ENCODE measurements at places on chromosomes 3 and 15. TPM values are rescaled to one million over a fixed set of nuclear protein-coding genes. Genes with fewer than 3 reads are reported as not detected.

Gene SCAANT1
- not detected for total RNA-seq

Gene INKA1
- total RNA-seq: 0.37 TPM

Gene PDZRN3
- total RNA-seq: not detected

Gene OR5K2
- not detected for total RNA-seq

Gene CHAC1
- total RNA-seq: 19.8 TPM

Gene CELSR3
- 5.1 TPM for total RNA-seq

Gene SYNPR
- total RNA-seq: not detected

Gene OCA2
- not detected for total RNA-seq

Gene ATP13A5
- not detected for total RNA-seq

Gene ASB14
- not detected for total RNA-seq

Gene SLC2A2
- total RNA-seq: not detected

DNA sequence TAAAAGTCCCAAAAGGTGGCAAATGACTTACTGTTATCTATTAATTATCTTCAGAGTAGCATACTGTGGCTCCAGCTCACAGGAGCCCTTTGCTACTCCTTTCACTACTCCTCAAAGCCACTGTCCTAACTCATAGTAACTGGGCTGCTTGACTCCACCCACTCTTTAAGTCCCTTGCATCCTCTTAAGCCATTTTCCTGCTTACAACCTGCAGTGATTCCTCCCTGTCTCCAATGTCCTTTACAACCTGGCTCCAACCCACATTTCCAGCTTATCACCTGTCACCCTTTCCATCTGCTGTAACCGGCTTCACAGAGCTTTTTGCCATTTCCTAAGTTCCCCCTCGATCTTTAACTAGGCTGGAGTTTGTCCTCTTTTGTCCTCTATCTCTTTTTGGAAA is 388.1 kb downstream of the FGF12 start:
- no peak overlapping the region for H3K27ac ChIP-seq
- no peaks in the 10 kb centered on the region for H3K4me1 ChIP-seq
- H3K36me3 ChIP-seq: no peaks in the 10 kb centered on the region
- H3K4me3 ChIP-seq: no peak overlapping the region

DNA sequence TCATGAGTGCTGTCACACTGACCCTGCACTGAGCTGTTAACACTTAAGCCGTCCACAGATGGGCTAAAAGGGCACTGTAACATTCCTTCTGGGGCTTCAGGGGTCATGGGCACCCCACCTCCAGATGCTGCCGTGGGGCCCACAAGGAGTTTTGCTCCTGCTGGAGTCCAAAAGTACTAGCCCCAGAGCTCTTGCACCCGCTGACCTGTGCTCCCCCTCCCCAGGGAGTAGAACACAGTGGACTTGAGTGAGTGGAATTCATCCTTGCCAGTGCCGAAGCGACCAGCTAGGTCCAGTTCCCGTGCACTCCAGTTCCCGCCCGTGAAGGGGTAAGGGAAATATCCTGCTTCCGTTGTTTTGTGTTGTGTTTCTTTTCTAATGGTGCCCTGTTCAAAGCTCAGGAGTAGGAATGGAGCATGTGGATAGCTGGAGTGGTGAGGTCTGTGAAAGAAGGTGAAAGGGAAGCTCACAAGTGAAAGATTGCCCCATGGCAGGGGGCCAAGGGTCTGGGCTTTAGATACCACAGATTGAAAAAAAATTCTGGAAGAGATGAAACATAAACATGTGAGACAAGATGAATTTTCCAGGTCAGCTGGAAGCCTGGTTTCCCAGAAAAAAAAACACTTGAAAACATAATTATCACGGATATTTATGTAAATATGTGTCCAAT is 36.6 kb downstream of the SLCO2A1 start:
- peaks cover 9% of the 10 kb centered on the region for H3K27me3 ChIP-seq
- H3K36me3 ChIP-seq: no peaks in the 10 kb centered on the region
- H3K4me3 ChIP-seq: no peak overlapping the region
- no peak overlapping the region for H3K27ac ChIP-seq
- DNase-seq: no peak
- no peaks in the 10 kb centered on the region for H3K4me1 ChIP-seq

DNA sequence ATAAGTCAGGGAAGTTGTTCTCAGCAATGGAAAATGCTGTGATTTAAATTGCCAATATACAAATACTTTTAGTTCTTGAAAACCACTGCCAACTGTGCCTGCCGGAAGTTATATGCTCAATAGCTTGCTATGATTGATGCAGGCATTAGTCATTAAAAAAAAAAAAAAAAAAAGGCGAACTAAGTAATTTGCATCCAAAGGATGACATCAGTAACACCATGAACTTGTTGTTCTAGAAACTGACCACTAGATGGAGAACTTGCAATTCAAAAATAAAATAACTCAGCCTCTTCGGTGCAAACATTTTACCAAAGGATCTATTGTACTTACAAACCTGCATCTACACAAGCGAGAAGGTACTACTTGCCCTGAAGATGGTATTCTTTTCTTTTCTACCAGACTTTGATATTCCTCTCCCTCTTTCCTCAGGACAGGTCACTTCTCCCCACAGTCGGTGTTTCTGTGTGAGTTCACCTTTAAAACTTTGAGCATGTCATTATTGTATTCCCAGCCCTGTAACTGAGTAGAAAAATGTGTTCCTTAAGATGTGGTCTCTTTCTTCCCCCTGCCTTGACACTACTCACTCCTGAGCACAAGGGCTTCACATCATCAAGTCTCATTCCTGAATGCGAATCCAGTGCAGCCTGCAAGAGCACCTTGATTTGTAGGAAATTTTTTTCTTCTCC is 115.0 kb upstream of the VEPH1 start:
- peaks cover 5% of the 10 kb centered on the region for H3K4me1 ChIP-seq
- peak; percentile 26 for DNase-seq
- no peak overlapping the region for H3K27ac ChIP-seq
- no peak overlapping the region for H3K4me3 ChIP-seq

GRCh38 chr3:132421832-132422231 is 4.5 kb downstream of the DNAJC13 start:
- DNase-seq: no peak
- H3K36me3 ChIP-seq: peaks cover 1% of the 10 kb centered on the region
- peaks cover 36% of the 10 kb centered on the region for H3K4me1 ChIP-seq
- no peaks in the 10 kb centered on the region for H3K27me3 ChIP-seq

DNA sequence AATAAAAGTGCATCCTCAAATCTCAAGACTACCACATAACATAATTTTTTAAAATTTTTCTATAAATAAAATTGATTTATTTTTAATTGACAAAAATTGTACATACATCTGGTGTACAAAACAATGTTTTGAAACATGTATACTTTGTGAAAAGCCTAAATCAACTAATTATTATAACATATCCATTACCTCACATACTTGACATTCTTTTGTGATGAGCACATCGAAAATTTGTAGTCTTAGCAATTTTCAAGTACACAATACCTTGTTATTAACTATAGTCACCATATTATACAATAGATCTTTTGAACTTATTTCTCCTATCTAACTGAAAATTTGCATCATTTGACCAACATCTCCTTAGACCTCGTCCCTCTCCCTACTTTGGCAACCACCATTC is 7.9 kb upstream of the WNT5A start:
- H3K27ac ChIP-seq: no peak overlapping the region
- H3K4me3 ChIP-seq: no peak overlapping the region
- no peak for DNase-seq
- no peaks in the 10 kb centered on the region for H3K4me1 ChIP-seq

DNA sequence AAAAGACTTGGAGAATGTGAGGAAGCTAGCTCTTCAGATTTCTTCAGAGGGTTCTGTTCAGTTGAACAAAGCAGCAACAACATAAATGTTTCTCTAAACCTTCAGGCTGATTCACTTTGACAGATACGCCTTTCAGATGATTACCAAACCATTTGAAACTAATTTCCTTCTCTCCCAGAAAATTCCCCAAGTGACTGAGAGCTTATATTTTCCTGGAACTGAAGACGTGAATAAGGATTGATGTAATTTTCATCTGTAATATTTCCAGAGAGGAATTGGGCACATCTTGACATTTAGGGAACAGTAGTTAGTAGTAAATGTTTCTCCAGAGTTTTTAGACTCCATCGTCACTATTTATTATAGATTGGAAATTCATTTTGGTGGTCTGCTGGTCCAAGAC is 108.6 kb upstream of the AADACL2 start:
- H3K4me1 ChIP-seq: no peaks in the 10 kb centered on the region
- no peak overlapping the region for H3K27ac ChIP-seq
- H3K27me3 ChIP-seq: no peaks in the 10 kb centered on the region
- no peaks in the 10 kb centered on the region for H3K36me3 ChIP-seq

- no peak for DNase-seq
- no peak overlapping the region for H3K27ac ChIP-seq
- H3K4me3 ChIP-seq: no peak overlapping the region
- peaks cover 6% of the 10 kb centered on the region for H3K36me3 ChIP-seq
Measured at GRCh38 chr3:129665024-129665768, 58.7 kb upstream of the PLXND1 start.

DNA sequence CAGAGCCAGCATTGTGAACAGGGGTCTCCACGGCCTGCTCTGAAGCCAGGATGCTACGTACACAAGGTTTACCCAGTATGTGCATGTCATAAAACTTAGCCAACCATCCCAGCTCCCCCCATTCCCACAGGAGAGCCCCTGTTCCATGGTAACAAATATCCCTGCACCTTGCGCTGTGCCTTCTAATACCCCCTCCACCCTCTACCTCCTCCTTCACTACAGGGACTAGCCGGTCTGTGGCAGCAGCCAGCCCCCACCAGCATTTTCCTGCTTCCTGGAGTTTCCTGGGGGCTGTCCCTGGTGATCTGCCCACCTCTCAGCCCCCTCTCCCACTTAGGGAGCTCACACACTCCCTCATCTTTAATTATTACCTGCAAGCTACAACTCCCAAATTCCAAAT is 20.4 kb downstream of the ACSBG1 start:
- H3K36me3 ChIP-seq: no peaks in the 10 kb centered on the region
- H3K4me1 ChIP-seq: no peaks in the 10 kb centered on the region
- DNase-seq: no peak
- no peak overlapping the region for H3K4me3 ChIP-seq
- H3K27me3 ChIP-seq: peaks cover 2% of the 10 kb centered on the region
- no peak overlapping the region for H3K27ac ChIP-seq

- H3K27me3 ChIP-seq: no peaks in the 10 kb centered on the region
- no peak for DNase-seq
- H3K27ac ChIP-seq: no peak overlapping the region
- H3K4me3 ChIP-seq: no peak overlapping the region
Measured at GRCh38 chr15:69565066-69565655, 112.5 kb downstream of the RPLP1 start.

DNA sequence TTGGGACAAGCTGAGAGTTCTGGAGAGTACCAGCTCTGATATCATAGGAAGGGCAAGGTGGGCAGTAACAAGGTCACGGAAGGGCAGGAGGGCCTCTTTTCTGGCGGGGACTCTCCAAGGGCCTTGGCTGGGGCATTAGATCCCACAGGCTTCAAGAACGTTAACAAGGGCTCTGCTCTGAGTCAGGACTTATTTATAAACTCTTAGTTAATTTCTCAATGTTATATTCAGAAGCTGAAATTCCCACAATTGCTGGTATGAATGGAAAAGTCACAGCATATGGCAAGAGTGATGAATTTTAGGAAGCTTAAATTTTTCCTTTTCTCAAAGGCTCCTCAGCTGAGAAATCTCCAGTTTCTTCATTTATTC is 320.2 kb upstream of the TBC1D5 start:
- no peaks in the 10 kb centered on the region for H3K4me1 ChIP-seq
- no peak overlapping the region for H3K4me3 ChIP-seq
- no peaks in the 10 kb centered on the region for H3K27me3 ChIP-seq
- H3K36me3 ChIP-seq: no peaks in the 10 kb centered on the region
- no peak overlapping the region for H3K27ac ChIP-seq

DNA sequence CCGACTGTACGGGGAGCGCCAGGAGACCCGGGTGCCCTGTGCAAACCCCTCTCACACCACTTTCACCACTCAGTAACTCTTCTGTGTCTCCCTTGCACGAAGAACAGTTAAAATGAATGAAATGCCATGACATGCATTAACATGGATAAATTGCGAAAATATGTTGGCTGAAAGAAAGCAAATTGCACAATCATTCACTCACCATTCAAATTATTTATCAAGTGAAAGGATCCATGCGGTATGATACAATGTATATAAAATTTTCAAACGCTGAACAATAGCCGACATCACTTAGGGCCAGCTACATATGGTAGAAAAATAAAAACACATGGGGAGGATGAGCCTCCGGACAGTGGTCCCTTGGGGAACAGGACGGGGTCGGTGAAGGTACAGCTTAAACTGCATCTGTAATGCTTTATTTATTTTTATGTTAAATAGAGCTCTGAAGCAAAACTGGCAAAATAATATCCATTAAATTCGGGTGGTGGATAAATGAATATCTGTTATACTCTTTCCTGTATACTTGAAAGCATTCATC is 45.9 kb downstream of the SLC12A8 start:
- H3K36me3 ChIP-seq: no peaks in the 10 kb centered on the region
- no peak overlapping the region for H3K4me3 ChIP-seq
- H3K4me1 ChIP-seq: no peaks in the 10 kb centered on the region

DNA sequence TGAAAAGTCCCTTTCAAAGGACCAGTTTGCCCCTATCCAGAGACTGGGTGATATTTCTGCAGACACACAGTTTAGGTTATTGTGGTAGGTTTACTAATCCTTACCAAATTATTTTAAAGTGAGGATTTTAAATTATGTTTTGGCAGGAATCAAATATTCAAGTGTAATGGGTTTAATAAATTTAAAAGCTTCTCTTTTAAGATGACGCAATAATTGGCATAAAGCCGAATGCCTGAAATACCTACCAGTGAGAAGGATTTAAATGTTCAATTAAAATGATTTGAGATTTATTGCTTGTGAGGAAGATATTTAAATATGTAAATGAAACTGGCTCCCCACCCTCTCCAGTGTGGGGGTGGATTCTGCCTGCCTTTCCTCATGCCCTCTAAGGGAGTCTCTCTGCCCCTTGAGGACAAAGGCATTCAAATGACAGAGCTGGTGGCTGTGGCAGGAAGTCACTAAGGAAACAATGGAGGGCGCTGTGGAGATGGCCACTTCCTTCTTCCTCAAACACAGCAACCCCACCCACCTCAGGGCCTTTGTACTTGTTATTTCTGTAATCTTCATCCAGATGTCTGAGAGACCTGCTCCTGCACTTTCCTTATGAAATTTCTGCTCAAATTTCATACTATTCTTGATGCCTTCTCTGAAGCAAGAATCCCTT is 131.7 kb downstream of the TNIK start:
- peaks cover 5% of the 10 kb centered on the region for H3K36me3 ChIP-seq
- DNase-seq: peak; percentile 75
- no peaks in the 10 kb centered on the region for H3K27me3 ChIP-seq
- H3K27ac ChIP-seq: no peak overlapping the region
- no peak overlapping the region for H3K4me3 ChIP-seq

DNA sequence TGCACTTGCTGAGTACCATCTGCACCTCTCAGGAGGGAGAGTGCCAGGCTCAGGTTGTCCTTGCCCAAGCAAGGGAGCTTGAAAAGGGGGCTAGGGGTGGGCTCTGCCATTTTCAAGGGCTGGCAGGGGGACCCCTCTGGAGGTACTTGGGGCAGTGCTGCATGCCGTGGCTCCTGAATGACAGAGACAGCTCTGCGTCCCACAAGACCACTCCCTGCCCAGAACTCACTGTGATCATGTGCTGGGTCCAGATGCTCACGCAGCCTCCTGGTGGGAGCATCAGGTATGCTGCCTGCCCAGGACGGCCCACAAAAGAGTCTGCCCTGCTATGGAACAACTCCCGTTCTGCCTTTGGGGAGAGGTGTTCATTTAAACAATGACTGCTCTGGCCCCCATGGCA is 165.2 kb downstream of the GOLGA6L4 start:
- H3K36me3 ChIP-seq: no peaks in the 10 kb centered on the region
- no peak overlapping the region for H3K4me3 ChIP-seq
- DNase-seq: no peak
- no peaks in the 10 kb centered on the region for H3K4me1 ChIP-seq

All from activated naive CD4-positive, alpha-beta T cell treated with anti-CD3 and anti-CD28 coated beads for 36 hours (primary cell).